NCI-H187 (cell line): ENCODE measurements at places on chromosomes 11 and 22.

DNA sequence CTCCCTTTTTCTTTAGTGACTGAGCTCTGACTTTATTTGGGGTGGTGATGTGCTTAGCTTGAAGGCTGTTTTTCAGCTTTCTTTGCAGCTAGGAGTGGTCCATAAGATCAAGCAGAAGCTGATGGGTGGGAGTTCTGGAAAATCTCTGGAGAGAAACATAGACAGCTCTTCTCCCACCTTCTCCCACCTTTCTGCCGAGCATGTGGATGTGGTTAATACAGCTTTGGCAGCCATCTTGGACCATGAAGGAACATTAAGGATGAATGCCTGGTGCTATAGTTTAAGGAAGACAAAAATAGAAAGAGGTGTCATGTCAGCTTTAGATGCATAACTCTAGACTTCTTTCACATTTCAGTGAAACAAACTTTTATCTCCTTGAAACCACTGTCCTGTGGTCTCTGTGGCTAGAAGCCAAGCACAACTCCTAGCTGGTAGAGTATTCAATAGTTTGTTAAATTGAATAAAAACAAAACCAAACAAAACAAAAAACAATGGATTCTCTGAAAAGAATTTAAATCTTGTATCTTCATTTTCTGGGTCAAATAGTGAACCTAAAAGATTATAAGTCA, 203.6 kb upstream of the SESN3 start:
- no peak for DNase-seq

DNA sequence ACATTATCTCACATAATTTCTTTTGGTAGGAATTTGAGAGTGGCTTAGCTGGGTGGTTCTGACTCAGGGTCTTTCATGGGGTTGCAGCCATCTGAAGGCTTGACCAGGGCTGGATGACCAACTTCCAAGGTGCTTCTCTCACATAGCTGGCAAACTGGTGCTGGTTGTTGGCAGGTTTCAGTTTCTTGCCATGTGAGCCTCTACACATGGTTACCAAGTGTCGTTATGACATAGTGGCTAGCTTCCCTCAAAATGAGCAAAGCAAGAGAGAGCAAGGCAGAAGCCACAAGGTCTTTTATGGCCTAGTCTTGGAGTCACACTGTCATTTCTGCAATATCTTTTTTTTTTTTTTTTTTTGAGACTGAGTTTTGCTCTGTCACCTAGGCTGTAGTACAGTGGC, 4.2 kb upstream of the TFIP11 start:
- DNase-seq, result no peak

DNA sequence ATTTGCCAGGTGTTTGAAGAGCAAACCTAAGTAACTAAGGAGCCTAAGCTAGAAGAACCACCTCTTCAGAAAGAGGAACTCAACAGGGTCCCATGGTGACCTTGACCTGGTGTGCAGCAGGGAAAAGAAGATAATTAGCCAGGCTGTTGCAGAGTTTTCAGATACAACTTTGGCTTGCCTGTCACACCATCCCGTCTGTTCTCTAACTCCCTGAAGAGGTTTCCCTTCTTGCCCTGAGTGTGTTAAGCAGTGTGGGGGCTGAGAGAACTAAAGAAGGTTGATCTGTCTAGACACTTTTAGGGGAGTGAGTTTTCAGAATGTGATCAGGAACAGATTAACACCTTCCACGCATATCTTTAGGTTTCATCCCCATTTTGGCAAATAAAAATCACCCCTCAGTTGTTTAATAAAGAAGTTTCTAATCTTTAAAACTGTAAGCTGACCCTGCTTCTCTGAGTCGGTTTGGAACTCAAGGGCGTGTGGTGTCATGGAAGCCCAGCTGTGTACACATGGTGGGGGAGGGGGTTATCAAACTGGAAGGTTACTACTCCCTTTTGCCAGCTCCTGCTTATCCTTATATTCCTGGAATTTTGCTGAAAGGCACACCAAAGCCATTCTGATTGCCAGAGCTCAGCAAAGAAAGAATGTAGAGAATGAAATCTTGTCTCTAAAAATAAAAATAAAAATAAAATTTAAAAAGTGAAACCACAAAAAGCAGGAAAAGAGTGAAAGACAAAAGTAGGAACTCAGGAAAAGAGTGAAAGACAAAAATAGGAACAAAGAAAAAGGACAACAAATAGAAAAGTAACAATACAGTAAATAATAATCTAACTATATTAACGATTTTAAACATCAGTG, 70.2 kb downstream of the DBX1 start:
- DNase-seq, result no peak

DNA sequence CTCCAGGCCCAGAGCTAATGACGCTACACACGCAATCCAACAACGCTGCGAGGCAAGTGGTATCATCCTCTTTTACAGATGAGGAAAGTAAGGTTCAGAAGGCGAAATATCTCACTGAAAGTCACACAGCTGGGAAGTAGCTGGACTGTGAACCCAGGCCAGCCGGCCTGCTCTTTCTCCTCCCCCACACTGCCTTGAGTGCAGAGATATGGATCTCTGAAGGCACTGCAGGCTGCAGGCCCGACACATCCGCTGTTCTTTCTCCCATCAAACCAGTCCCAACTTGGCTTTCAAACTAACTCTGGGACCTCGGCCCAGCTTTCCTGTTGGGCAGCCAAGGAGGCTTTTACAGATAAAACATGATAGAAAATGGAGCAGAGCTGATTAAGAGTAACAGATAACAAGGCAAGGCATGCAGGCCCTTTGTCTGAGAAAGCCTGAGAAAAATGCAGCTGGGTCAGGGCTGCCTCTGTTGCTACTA, 64.0 kb upstream of the PTPRJ start:
- DNase-seq, result no peak

DNA sequence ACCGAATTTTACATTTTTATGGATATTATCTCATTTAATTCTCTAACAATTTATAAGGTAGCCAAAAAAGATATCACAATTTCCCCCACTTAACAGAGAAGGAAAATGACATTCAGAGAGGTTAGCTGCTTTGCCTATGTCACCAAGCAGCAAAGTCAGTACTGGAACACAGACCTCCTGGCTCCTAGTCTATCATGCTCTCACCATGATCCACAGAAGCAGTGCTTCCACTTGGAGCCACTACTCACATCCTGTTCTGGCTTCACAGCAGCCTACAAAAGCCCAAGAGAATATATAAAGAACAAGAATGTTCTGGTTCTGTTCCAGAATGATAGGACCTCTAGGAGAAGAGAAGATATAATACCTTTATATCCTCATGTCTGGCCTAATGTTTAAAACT, 59.5 kb upstream of the SCUBE2 start:
- DNase-seq, result no peak

- no peak for DNase-seq
These were observed 7.7 kb upstream of the NCR3LG1 start for GRCh38 chr11:17343907-17344306.

DNA sequence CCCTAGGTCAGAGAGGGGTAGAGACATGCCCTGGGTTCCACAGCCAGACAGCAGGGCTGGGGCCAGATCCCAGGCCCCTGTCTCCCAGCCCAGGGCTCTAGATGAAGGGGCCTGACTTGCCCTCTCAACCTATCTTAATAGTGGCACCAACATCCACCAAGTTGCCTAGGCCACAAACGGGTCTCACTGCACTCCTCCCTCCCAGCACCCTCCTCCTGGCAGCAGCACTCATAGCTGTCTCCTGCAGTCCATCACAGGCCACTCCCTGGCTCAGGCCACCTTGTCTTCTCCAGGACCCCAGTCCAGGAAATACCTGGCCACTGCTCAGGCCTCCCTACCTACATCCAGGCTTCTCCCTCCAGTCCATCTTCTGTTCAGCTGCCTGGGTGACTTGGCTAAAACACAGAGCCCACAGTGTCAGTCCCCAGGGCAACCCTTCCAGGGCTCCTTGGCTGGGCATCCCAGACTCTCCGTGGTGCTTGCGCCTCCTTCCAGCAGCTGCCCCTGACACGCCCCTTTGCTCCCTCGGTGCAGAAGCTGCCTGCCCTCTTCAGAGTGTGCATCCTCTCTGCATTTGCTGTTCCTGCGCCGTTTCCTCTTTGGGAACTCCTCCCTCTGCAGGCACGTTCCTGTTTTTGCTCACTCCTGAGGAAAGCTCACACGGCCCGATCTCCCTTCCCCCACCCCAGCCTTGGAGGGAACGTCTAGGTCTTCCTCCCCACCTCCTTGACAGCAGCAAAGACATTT, 40.5 kb downstream of the LRRC32 start:
- DNase-seq, result no peak

DNA sequence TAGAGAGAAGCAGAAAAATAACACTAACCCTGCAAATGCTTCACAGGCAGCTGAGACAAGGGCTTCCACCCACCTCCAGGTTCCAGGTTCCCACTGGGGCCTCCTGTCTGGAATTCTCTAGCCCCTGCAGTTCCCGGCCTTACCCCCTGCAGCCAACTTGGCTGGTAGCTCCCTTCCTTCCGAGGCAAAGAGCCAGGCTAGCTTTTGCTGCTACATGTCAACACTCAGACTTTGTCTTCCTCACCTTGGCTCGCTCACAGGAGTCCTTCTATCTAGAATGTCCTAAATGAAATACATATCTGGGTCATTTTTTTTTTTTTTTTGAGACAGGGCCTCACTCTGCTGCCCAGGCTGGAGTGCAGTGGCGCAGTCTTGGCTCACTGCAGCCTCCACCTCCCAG, 9.9 kb upstream of the TTLL1 start:
- DNase-seq, result no peak

DNA sequence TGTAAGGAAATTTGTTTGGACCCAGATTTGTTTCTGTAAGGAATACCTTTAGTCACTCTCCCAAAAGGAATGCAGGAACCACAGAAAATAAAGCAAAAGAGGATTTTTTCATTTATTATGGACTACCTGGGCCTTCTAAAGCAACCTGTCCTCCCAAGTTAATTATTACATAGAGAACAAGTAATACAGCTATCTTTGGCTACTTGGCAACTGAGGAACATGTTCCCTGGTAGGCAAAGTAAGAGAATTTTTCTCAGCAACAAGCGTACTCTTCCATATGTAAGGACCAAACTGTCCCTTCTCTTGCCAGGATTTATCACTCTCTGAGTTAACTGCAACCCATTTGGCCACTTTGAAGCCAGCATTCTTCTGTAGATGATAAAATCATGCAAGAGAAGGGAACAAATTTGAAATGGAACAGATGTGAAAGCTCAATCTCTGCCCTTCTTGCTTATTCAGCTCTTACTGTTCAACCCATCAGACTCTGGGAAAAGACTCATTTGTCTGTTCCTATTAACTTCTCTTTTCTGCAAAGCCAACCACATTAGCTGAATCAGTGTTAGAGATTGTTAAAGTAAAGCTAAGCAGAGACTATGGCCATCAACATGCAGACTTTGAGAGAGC, 190.2 kb downstream of the SWAP70 start:
- no peak for DNase-seq

DNA sequence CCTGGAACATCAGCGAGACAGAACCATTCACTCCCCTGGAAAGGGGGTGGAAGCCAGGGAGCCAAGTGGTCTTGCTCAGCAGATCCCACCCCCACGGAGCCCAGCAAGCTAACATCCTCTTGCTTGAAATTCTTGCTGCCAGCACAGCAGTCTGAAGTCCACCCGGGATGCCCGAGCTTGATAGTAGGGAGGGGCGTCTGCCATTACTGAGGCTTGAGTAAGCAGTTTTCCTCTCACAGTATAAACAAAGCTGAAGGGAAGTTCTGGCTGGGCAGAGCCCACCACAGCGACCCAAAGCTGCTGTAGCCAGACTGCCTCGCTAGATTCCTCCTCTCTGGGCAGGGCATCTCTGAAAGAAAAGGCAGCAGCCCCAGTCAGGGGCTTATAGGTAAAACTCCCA, 764.8 kb upstream of the LUZP2 start:
- DNase-seq, result no peak

GRCh38 chr22:22913989-22914388, 26.4 kb downstream of the IGLL5 start:
- DNase-seq, result no peak

DNA sequence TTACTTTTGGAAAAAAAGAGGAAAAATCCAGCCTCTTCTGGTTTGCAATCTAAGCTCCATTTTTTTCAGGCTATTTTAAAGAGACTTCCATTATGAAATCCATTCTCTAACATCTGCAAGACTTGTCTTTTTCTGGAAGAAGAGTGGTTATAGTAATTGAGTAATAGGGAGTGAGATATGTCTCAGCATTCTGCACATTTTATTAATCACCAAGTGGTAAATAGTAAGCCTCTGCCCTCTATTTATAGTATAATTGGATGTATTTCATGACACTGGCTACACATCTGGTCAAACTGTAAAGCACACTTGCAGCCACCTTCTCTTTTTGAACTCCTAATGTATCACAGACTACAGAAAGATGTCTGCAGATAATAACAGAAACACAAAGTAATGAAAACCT, 391.1 kb downstream of the ETS1 start:
- no peak for DNase-seq

- DNase-seq, result no peak
These were observed 49.6 kb upstream of the ALKBH3 start for GRCh38 chr11:43830928-43831440.

- no peak for DNase-seq
These were observed 110.2 kb downstream of the WT1 start for GRCh38 chr11:32325187-32325586.

DNA sequence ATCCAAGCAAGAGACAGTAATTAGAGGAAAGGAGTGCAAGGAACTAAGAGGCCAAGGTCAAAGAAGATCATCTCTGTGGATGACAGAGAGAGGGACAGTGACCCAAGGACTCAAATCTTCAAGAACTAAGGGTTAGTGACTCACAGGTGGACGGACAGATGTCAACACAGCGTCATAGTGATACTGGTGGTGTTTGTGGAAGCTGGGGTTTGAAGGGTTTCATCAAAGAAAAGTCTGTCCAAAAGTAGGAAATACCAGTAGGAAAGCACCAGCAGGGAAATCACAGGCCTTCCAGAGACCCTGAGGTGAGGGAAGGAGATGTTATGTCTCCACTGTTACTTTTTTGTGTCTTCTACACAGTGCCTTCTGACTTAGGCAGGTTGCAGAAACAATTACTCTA, 32.2 kb downstream of the IL10RA start:
- DNase-seq, result no peak

DNA sequence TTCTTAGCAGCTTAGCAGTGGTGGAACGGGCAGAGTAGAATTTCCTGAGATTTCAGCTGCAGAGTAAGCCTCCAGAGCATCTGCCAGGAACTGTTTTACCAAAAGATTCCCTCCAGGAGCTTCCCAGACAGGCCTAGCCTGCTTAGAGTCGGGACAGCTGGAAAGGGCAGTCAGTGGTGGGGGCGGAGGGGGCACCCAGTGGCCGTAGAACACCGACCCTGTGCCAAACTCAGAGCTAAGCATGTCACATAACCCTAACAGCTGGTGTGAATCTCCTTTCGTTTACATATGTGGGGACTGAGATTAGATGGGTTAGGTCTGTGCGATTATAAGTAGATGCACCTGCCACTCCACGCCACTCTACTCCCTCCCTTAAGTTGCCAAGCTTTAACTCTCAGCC, 80.0 kb upstream of the CRTAM start:
- no peak for DNase-seq
